Stimulated activated CD8-positive, alpha-beta memory T cell treated with anti-CD3 and anti-CD28 coated beads, Interleukin-4, amount 100 ng/mL, for 4 hours (primary cell): ENCODE measurements at places on chromosomes 6 and 20.

- DNase-seq: no peak
Measured at GRCh38 chr20:32966881-32967781, 37.1 kb downstream of the SUN5 start.

DNA sequence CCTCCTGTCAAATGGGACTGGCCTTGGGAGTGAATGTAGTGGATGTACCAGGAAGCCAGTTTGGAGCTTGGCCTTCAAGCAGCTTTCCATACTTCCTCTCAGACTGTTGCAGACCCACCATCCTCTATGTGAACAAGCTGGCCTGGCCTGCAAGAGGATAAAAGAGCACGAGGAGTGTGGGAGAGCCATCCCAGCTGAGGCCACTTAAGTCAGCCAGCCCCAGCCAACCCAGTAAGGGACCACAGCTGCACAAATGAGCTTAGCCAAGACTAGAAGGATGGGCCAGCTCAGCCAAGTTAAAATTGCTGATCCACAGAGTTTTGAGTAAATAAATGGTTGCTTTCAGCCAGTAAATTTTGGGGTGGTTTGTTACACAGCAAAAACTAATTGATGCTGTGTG, 156.9 kb upstream of the SOX4 start:
- DNase-seq: no peak

- no peak for DNase-seq
Measured at GRCh38 chr20:8373579-8373978, 241.5 kb downstream of the PLCB1 start.

DNA sequence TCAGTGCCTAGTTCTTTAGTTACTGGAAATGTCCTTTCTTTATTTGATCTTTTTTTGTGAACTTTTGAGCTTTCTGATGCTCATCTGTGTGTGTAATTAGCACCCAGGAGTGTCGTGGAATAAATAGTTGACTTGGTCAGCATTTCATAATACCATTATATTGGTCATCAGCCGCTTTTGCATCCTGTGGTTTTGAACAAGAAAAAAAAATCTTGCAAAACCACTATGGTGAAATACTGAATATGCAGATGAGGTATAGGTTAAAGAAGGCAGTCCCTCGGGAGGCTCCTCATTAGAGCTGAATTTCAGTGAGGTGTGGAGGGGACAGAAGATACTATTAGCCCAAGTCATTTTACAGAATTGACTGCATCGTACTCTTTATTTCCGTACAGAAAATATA, 90.1 kb downstream of the FOXO3 start:
- no peak for DNase-seq

DNA sequence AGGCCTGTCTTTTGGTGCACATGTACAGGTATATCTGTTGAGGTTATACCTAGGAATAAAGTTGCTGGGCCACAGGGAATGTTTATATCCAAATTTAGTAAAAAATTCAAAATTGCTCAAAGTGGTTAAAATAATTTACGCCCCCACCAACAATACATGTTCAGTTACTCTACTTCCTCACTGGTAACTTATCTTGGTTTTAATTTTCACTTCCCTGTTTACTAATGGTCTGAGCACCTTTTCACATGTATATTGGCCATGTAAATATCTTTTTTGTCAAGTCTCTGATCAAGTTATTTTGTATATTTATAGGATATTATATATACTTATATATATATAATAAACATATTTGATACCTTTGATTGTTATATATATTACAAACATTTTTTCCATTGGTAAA, 9.7 kb downstream of the PDE7B start:
- no peak for DNase-seq

DNA sequence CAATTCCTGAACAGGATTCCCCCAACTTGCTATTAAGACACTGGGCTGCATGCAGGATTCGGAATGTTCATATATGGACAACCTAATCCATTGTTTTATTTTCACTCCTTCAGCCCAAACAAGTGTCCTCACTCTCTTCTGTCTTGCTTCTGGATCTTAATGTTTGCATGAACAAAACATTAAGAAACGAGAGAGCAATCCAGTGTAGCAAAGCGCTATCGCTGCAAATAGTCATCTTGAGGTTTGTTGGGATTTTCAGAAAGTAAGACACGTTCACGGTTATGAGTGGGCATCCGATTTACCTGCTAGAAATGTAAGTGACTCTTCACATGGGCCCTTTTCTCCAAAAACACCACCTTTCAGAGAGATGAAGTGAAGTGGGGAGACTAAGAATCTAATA, 156.4 kb downstream of the MBOAT1 start:
- DNase-seq: no peak

- no peak for DNase-seq
Measured at GRCh38 chr6:43910149-43910637, 140.2 kb downstream of the VEGFA start.
